ENCODE measurements at places on chromosomes 12 and 14. TPM values are rescaled to one million over a fixed set of nuclear protein-coding genes. Genes with fewer than 3 reads are reported as not detected.

- DNase-seq: no peak
Observed at GRCh38 chr12:3106579-3106978, 29.4 kb downstream of the TSPAN9 start.

GRCh38 chr12:10366875-10367274 lies 23.0 kb downstream of the KLRK1 start:
- peak; percentile 43 for DNase-seq

- DNase-seq: no peak
Observed at GRCh38 chr14:92719890-92720323, 28.5 kb downstream of the LGMN start.

DNA sequence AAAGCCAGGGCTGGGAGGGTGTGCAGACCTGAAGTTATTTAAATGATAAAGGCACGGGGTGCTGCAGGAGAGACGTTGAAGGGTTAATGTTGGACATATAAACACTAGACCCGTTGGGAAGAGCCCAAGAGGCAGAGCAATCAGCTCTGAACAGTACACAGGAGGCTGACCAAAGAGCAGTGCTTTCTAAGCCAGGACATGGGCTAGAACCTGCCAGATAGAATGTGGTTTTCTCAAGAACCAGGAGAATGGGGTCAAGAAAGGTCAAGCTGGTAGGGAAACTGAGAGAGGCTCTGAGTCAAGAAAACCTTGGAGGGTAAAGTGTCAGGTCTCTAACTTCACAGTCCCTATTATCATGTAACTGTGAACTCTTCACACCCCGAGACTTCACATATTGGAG lies 143.2 kb upstream of the EEA1 start:
- no peak for DNase-seq

DNA sequence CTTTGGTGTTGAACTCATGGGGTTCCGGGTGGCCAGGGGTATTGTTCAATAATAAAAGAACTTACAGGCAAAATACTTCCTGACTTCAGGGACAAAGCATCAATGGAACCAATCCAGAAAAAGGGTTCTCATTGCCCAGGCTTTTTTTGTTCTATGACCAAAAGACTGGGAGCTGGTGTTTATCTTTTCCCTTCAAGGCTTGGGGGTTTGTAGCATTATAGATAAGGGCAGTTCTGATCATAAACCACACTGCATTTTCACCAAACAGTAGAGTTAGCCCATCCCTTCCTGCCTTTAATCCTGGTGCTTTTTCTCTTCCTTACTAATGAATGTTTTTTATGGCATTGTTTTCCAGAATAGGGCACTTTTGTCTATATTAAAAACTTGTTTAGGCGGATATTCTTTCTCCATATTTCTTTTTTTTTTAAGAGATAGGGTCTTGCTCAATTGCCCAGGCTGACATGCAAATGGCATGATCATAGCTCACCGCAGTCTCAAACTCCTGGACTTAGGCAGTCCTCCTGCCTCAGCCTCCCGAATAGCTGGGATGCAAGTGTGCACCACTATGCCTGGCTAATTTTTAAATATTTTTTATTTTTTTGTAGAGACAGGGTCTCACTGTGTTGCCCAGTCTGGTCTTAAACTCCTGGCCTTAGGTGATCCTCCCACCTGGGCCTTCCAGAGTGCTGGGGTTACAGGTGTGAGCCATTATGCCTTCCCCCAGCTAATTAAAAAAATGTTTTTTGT lies 9.7 kb downstream of the FUT8 start:
- DNase-seq: no peak

DNA sequence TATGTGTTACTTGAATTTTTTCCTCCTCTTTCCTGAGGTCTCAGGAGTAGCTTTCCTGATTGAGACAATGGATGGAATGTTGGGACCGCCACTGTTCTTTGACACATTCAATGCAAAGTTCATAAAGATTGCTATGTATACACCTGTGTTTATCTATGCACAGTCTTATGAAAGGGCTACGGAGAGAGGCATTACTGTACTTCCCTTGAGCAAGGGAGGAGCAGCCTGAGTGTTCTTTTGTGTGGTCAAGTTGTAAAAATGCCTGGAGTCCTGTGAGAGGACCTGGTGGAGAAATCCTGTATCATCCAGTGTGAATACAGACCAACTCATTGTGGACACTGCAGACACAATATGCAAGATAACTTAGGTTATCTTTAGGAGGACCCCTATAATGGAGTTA lies 1.2 kb downstream of the SRGAP1 start:
- no peak for DNase-seq

GRCh38 chr12:96434107-96434506 lies 33.9 kb upstream of the CDK17 start:
- peak; percentile 91 for DNase-seq

Gene PTCSC3
- not detected for polyA plus RNA-seq

Gene AKAP5
- polyA plus RNA-seq: 0.38 TPM

Gene AICDA
- not detected for polyA plus RNA-seq
